ENCODE measurements at places on chromosomes 1 and 21.
A peak's percentile ranks its signal among the peaks of the same experiment; 100 is the strongest.

- no peak for DNase-seq
Observed at GRCh38 chr1:235213752-235214151, 52.7 kb upstream of the RBM34 start.

DNA sequence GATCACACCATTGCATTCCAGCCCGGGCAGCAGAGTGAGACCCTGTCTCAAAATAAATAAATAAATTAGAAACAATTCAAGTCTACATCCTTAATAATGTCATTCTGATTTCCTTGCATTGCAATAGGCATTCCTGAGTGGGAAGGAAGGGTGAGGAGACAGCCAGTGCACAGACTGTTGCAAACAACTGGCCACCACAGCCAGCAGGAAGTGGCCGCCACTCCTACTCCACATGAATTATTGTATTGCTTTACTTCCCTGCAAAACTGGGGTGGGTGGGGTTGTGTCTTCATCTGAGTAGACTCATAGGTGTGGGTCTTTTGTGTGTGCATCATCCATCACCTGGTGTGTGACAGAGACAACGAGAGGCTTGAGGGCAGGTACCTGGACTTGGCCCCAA is 60.1 kb downstream of the OPTC start:
- DNase-seq = no peak

DNA sequence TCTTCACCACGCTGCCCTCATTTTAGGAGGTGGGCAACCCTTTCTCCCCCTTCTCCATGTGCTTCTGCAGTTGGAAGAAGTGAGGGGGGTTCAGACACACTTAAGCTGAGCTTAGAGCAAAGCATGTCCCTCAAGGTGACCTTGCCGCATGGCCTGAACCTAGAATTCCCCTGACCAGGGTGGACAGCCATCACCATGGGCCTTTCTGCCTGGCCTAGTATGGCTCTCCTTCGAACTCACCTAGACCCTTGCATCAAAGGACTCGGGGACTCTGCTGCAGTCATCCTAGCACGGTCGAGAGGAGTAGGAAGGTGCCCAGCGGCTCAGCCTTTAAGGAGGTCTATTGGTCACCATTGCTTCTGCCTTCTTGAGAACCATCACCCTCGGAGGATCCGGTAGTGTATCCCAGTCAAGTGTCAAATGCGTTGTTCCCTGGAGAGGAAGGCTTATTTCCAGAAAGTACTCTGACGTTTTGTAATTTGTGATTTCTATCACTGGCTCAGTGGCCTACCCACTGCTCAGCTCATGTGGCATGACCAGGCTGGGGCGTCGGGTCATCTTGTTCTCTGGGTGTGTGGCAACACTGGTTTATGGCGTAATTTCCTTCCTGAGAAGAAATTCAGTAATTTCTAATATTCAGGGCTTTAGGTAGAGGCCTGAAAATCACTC is at the start of gene KCNE1:
KCNE1 (minus strand) TSS at position 424 of the 669 bp plus-strand sequence. CDS start 62,576 bp downstream, outside the sequence.
- DNase-seq = peak; percentile 75

DNA sequence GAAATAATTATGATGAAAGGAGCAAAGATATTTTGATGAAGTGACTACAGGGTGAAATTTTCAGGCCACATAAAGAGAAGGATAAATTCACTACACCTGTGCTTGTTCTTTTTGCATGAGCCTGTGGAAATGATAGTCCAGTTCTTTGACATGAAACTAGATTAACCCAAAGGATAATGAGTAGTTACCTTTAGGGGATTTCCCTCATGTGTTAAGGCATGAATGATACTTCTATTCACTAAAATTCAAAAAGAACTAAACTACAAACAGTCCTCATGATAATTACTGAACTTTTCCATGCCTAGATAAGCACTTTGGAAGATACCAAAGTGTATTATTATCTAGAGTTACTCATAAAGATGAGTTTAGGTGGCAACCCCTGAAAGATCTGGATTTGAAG is 244.3 kb downstream of the PTPRC start:
- DNase-seq = no peak

All from fibroblast of gingiva (primary cell).